Glomerular endothelial cell (primary cell): ENCODE measurements at places on chromosomes 3 and 15.

GRCh38 chr3:128011140-128011539, 41.1 kb upstream of the SEC61A1 start:
- DNase-seq, result no peak

- DNase-seq, result no peak
Observed at GRCh38 chr3:151443583-151443982, 17.3 kb downstream of the IGSF10 start.

DNA sequence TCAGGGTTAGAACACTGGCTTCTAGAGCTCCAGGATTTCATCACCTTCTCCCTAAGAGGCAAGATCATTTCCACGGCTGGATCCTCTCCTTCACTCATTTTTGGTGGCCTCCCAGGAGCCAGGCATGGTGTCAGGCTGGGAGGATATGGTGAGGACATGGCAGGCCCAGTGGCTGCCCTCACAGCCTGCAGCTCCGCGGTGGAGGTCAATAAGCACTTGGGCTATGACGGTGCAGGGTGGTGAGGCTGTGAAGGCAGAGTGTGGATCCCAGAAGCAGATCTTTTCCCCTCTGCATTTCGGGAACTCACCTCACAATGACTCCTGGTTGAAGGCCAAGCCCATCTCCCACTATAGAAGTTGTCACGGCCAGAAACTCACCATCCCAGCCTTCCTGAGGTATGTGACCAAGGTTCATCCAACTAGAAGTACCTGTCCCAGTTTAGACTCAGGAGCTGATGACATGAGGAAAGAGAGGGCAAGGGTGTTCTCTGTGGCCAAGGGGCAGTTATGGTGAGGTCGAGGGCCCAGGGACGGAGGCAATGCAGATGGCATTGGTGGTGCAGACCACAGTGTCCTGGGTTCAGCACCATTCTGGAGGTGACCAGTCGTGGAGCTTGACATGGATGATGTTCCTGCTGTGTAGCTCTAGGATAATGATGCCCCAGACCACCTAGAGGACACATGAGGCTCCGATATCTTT, 100.1 kb upstream of the SMAD3 start:
- DNase-seq, result no peak

DNA sequence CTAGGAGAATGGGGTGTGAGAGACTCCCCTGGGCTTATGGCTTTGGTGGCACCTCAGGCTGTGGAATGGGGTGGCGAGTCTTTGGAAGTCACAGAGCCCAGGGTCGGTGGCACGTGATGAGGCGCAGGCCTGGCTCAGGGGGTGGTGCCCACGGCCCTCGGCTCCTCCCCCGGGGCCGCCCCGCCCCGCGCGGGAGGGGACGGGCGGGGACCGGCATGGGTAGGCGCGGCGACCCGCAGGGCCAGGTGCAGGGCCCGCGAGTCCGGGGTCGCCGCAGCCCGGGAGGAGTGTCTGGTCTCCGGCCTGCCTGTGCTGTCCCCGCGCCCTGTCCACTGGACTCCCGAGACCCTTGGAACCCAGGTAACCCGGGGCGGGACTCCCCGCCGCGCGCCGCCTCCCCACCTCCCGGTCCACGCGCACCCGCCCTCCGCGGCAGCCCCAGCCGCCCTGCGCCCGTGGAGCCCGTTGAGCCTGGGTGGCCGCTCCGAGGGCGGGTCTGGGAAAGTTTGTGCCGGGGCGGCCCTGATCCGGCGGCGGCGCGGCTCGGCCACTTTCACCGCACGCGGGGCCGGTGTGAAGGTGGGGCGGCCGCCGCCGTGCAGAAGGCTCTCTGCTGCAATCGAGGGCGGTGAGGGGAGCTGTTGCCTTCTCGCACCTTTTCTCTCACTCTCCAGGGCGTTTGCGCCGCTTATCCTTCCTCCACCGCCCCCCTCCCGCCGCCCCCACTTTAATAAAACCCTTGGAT, at the start of gene PAQR5:
TSS of gene PAQR5 (plus strand) at position 216 of the 745 bp plus-strand sequence. CDS start 61,169 bp downstream, outside the sequence.
- DNase-seq, result no peak

DNA sequence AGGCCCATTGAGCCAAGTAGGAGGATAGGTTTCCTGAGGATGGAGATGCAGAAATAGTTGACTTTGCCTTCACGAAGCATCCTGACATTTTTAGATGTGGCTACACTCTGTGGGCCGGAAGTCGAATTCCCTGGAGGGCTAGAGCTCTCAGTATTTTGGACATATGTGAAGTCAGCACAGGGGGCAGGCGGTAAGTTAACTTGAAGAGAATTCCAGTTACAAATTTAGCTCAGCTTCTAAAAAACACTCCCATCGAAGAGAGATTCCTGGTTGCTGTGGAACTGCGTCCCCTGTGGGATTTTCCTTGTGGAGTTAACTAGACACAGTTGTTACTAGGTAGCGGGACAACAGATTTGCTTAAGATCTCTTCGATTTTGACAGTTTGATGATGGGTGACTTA, 161.9 kb upstream of the RGMA start:
- DNase-seq, result no peak

GRCh38 chr15:42723068-42723467, 13.9 kb downstream of the CDAN1 start:
- no peak for DNase-seq

DNA sequence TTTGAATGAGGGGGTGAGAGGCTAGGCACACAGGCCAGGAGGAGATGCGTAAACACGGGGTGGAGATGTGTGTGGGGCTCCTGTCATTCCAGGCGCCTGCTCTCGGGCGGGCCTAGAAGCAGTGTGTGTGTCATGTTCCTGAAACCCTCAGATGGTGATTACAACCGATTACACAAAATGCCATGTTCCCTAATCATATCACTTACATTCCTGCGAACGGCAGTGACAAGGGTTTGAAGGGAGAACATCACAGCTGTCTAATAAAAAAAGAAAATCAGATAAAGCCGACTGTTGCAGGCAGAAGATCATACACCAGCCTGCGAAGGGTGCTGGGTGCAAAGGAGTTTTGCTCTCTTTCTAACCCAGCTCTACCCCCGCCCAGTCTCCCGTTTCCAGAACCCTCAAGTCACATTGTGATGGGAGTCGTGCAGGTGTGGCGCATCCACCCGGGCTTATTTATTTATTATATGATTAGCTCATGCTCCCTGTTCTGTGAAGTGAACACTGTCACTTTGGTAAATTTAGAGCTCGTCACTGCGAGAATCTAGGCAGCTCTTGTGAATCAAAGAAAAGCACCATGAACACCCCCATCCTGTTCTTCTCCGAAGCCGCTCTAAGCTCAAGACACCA, 140.3 kb downstream of the NR2F2 start:
- DNase-seq, result no peak

GRCh38 chr3:59818033-59818918, 768.5 kb upstream of the CFAP20DC start:
- DNase-seq, result no peak

DNA sequence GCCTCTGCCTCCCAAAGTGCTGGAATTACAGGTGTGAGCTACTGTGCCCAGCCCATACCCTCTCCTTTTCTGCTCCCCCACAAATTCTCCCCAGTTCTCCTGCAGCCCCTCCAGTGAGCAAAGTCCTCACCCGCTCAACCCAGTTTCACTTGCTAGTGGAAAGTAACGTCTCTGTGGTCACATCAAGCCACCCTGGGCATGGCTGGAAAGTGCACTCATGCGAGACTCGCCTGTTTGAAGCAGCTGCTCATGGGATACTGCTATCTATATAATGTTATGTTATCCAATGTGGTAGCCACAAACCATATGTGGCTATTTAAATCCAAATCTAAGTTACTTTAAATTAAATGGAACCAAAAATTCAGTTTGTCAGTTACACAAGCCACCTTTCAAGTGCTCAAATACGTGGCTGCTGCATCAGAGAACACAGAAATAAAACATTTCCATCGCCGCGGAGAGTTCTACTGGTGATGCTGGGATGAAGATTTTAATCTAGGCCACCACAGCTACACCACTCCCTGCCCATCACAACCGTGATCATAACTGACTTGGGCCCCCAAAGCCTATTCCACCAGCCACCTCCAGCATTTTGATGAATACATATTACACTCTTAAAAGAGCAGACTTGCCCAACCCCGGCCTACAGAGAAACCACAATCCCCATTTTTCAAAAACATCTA, 119.4 kb downstream of the LIPC start:
- DNase-seq, result no peak

DNA sequence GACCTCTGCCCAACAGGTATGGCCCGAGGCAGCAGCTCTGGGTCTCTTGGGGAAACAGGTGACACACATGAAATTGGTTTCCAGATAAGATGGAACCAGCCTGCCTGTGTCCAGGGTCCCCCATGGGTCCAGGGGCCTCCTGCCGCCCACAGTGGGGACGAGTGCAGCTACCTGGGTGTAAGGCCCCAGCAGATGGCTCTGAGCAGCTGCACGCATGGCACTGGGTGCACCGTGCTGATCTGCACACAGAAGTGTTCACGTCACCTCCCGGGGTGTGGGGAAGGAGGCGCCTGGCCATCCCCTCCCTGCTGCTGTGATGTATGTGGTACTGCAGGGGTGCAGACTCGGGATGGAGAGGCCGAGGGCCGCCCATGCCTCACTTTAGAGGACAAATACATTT, 63.6 kb downstream of the NIPA2 start:
- DNase-seq, result no peak

- DNase-seq, result no peak
Observed at GRCh38 chr15:74662064-74662860, 33.6 kb downstream of the EDC3 start.

DNA sequence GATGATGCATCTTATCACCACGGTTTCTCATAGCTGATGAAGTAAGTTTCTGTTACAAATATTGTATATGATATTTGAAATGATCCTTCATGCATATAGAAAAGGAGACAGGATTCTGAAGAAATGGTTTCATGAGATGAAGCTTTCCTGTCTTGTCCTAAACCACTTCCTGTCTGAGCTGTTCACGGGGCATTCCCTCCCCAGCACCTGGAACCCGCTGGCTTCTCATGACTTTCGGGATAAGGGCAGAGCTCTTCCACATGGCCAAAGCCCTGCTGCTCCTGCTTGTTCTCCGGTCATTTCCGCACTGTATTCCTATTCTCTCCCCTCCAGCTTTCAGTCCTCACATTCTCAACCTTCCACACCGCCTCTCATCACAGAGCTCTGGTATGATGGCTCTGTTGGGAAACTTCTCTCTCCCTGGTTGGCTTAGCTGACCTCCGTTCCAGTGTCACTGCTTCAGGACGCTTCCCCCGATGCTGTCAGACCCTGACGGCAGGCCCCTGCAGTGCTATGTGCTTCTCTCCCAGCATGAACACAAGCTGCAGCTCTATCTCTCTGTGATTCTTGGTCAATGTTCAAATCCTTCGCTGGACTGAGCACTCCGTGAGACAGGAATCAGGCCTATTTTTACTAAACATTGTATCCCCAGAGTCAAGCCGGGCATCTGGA, 86.9 kb upstream of the HERC1 start:
- DNase-seq, result no peak

- DNase-seq, result no peak
Observed at GRCh38 chr15:34853001-34853758, 57.8 kb upstream of the ACTC1 start.

- no peak for DNase-seq
Observed at GRCh38 chr15:90033006-90033405, 31.9 kb downstream of the ZNF710 start.

- DNase-seq, result no peak
Observed at GRCh38 chr15:72379856-72380430, 4.1 kb upstream of the HEXA start.

DNA sequence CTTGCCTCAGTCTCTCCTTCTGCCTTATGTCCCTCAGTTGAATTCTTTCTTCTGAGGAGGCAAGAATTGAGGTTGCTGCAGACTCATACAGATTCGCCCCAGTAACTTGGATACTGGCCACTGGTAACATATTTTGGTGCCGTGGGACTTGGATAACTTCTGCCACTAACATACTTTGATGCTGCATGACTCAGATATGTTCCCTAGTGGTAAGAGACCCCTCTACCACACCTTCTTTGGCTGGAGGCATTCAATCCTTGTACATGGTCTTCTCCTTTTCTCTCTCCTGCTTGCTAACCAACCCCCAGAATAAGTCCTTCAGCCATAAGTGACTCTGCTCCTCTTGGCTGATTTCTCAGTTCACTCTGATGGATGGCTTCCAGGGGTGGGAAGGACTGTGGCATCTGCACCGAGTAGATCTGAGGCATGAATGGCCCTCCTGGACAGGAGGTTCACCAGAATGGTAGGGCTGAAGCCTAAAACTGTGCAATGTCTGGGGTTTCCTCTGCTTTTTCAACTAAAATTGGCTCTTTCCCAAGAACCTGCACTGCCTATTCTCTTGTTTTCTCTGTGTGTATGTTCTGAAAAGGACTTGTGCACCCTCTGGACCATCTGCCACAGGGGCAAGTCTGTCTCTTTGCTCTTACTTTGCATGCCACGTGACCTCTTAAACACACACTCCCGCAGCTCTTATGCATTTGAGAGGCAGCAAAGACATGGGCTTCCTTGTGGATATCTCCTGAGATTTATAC, 55.5 kb upstream of the FSTL1 start:
- no peak for DNase-seq

DNA sequence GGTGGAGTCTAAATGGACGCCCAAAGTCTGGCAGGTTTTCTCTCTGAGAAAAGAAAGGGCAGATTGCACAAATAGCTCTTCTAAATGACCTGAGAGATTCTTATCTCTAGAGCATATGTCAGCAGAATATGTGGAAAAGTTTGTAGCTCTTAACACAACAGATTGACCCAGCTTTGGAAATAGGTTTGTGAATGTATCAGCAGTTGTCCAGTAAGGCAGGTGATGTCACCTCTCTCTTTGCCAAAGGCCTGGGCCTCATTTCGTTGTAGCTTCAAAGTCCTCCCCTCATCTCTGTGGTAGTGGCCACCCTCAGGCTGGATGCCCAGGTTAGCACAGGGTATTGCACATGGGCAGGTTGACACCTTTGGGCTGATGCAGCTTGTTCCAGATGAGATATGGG, 36.0 kb downstream of the PDIA5 start:
- DNase-seq, result no peak

DNA sequence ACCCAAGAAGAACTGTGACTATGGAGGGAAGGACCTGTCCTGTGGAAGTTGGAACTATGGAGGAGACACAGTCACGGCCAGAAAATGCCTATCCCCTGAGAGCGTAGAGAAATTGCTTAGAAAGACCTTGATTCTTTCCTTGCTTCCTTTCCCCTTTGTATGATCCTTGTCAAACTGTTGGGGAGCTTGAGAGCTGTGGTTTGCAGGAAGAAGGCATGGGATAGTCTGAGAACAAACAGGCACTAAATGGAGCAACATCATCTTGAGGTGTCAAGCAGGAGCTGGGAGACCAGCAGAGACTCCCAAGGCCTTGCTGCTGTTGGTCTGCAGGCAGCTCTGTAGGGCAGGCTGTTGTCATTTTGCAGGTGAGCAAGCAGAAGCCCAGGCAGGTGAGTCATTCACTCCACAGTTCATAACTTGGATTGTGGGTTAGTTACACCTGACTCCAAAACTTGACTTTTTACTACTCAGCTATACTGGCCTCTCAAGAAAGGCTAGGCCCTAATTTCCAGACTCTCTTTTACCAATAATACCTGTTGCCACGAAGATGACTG, 298.9 kb downstream of the LRTM1 start:
- DNase-seq, result no peak

DNA sequence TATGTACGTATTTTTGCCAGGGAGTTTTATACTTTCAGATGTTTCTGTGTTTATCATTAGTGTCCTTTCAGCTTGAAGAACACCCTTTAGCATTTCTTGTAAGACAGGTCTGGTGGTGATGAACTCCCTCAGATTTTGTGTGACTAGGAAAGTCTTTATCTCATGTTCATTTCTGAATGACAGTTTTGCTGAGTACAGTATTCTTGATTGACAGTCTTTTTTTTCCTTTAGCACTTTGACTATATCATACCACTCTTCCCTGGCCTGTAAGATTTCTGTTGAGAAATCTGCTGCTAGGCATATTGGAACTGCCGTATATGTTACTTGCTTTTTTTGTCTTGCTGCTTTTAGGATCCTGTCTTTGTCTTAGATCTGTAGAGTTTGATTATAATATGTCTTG, 5.8 kb downstream of the LNP1 start:
- no peak for DNase-seq
